NCI-H1048 (cell line): ENCODE measurements at places on chromosomes 5 and 9.

GRCh38 chr5:151186538-151186937 is 29.0 kb upstream of the ANXA6 start:
- DNase-seq: no peak

- no peak for DNase-seq
These were observed 7.2 kb upstream of the SNX30 start for GRCh38 chr9:112743216-112743836.

GRCh38 chr9:25691786-25692185 is 13.5 kb upstream of the TUSC1 start:
- DNase-seq: no peak

DNA sequence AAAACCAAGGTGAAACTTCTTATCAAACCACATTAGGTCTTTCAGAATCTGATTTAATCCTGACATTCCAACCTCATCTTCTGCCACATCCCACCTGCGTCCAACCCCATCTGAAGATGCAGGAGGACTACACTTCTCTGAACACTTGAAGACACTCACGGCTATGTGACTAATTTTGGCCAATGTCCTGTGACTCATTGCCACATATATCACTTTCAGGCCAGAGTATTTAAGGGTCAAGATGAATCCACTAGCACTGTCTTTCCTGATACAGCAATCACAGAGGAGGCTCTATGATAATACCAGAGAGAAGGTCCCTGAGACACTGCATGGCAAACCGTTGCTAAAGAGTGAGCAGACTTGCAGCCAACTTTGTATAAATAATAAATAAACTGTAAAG is 323.4 kb downstream of the NR2F1-AS1 start:
- no peak for DNase-seq

- DNase-seq: no peak
These were observed 64.2 kb downstream of the DCP2 start for GRCh38 chr5:113040672-113041260.

GRCh38 chr9:113995963-113996362 is 82.1 kb downstream of the AMBP start:
- no peak for DNase-seq

- no peak for DNase-seq
These were observed 54.1 kb downstream of the GNG10 start for GRCh38 chr9:111715471-111715870.

DNA sequence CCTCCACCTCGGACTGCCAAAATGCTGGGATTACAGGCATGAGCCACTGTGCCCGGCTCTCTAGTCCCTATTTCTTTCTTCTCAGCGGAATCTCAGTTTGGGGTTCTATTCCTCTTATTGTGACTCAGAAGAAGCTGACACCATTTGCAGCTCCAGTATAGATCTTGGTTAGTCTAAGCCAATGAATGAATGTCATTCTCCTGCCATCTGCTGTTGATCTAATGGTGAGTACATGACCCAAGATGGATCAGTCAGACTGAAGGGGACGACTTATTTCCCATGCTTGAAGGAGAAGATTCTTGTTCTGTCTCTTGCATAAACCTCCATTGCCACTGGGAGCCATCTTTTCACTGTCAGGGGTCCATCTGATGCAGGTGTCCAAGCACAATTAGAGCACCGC is 76.0 kb upstream of the KLF9 start:
- no peak for DNase-seq

- DNase-seq: no peak
These were observed 71.6 kb upstream of the FRRS1L start for GRCh38 chr9:109238655-109239054.
